Activated naive CD4-positive, alpha-beta T cell treated with anti-CD3 and anti-CD28 coated beads, Interleukin-2, amount 10 ng/mL, durations not matched to agents 7 days and 5 days (primary cell): ENCODE measurements at places on chromosomes 7 and 10.

DNA sequence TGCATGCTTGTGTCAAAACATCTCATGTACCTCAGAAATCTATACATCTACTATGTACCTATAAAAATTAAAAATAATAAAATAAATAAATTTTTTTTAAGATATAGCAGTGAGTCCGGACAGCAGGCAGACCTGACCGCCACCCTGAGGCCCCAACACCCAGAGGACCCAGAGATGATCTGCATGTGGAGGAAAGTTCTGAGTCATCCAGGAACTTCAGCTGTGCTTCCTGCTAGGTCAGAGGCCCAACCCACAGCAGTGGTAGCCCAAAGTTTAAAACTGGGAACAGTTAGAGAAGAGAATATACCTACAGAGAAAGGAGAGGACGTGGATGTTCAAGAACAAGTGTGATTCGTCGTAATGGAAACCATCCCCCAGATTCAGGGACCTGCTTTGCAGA lies 683.7 kb upstream of the NRP1 start:
- DNase-seq = no peak

DNA sequence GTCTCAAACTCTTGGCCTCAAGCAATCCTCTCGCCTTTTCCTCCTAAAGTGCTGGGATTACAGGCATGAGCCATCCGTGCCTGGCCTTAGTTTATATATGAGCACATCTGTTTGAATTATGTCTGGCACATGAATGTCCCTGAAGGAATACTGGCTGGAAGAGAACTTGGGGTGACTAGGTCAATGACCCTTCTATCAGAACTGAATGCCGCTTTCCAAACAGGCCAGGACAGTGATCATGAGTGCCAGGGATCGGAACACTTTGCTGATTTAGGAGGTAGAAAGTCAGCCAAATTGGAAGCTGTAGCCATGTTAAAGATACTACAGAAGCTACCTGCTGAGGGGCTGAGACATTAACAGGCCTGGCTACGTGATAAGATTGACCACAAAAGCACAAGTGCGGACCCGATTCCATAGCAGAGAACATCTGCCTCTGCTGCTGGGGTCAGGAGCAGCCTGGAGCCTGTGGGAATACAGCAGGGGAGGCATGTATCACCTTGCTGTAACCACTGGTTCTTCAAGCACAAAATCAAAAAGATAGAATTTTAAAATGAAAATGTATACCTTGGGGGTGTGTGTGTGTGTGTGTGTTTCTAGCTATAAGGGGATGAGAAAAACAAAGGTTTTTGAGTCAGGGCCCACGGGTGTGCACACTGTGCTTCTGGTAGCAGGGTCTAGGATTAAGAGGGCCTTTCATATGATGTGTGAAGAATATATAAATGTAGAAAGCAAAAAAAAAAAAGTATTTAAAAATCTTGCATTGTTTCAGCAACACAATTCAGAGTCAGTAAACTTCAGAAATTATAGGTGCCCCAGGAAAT lies 293.7 kb downstream of the BBS9 start:
- no peak for DNase-seq

DNA sequence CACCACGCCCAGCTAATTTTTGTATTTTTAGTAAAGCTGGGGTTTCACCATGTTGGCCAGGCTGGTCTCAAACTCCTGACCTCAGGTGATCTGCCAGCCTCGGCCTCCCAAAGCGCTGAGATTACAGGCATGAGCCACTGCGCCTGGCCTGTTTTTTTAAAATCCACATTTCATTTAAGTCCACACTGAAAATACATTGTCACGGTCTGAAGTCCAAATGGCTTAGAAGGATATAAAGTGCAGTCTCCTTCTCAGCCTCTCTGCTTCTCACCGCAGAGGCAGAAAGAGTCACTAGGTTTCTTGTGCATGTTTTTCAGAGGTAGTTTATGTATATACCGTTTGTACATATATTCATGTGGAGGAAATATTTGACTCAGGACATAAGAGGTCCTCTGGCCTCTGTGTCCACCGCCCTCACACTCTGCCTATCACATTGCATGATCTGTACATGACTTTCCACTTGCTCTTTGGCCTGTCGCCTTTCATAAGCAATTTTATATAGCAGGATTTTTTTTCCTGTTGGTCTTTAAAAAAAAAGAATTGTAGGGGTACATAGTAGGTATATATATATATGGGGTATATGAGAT lies 42.9 kb downstream of the BLNK start:
- no peak for DNase-seq

- DNase-seq = no peak
Measured at GRCh38 chr10:30510184-30510931, 76.4 kb downstream of the MAP3K8 start.

DNA sequence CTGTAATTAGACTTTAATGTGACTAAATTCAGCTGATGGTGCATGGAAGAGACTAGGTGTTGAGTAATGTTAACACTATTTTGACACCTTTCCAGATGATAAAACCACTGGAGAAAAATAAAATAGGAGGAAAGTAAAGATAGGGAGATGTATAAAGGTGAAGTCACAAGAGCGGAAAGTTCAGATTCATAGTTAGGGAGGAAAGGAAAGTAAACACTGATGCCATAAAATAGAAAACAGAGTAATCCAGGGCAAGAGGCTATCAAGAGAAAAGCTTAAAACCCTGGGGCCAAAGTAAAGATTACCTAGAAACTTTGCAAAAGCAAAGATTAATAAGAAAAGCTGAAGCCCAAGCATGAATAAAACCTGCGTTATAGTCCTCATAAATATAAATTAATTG lies 62.8 kb downstream of the RAB11FIP2 start:
- no peak for DNase-seq

GRCh38 chr7:31986878-31987518 lies 83.2 kb downstream of the PDE1C start:
- no peak for DNase-seq

- no peak for DNase-seq
Measured at GRCh38 chr7:67525588-67525987, 529.0 kb downstream of the TYW1 start.

DNA sequence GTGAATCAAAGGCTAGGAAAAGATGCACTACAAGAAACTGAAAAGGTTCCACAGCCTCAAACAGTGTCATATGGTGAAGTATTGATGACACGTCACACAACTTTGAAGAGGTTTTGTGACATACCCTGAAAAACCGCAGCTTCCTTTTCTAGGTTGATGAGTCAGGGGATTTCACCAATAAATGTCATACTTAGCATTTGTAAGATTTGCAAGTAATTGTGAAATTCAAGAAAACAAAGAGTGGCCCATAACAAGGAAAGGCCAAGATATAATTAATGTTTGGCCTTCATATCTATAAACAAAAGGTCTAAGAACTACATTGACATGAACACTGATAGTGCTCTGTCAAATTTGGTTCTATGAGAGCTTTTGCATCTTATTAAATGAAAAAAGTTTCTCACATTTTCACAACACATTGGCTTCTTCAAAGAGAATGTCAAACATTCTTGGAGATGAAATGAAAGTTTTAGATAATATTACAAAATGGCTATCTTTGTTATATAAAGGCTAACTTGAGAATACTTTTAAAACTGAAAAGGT lies 62.0 kb upstream of the NAMPT start:
- DNase-seq = peak; percentile 59

DNA sequence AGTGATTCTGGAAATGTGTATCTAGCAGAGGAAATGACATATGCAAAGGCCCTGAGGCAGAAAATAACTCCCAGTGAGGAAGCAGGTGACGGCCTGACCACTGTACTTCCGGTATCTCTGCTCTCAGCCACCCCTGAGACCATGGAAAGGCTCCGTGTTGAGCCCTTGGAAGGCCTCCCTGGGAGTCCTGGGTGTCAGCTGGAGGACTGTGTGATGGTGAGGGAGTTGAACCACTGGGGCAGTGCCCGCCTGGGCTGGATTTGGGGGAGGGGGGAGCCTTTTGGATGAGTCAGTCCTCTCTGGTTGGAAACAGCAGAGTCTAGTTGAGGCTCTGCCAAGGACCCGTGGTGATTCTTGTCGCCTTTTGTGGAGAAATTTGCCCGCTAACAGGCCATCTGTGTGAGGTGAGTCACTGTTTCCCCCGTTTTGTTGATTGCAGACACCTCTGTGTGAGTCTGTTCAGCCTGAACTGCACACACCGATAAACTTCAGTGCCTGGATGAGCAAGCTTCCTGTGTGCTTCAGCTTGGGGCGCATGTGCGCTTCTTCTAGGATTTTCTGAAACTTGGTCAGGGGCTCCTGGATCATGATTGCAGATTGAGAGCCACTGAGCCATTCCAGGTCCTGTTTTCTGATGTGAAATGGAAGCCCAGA lies 98.6 kb downstream of the GRK5 start:
- DNase-seq = peak; percentile 86

GRCh38 chr10:125060826-125061556 lies 99.4 kb downstream of the CTBP2 start:
- DNase-seq = peak; percentile 58

DNA sequence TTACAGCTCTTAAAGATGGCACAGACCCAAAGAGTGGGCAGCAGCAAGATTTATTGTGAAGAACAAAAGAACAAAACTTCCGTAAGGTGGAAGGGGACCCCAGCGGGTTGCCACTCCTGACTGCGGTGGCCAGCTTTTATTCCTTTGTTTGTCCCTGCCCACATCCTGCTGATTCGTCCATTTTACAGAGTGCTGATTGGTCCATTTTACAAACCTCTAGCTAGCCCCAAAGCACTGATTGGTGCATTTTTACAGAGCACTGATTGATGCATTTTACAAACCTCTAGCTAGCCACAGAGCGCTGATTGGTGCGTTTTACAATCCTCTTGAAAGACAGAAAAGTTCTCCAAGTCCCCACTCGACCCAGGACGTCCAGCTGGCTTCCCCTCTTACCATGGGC lies 16.8 kb upstream of the CCSER2 start:
- no peak for DNase-seq

GRCh38 chr7:111232249-111233084 lies 141.5 kb downstream of the LRRN3 start:
- no peak for DNase-seq

GRCh38 chr7:29424984-29425309 lies 138.7 kb upstream of the PRR15 start:
- DNase-seq = no peak

GRCh38 chr10:58731276-58731675 lies 218.6 kb downstream of the BICC1 start:
- no peak for DNase-seq

GRCh38 chr10:28291881-28292297 lies 11.0 kb downstream of the MPP7 start:
- no peak for DNase-seq

DNA sequence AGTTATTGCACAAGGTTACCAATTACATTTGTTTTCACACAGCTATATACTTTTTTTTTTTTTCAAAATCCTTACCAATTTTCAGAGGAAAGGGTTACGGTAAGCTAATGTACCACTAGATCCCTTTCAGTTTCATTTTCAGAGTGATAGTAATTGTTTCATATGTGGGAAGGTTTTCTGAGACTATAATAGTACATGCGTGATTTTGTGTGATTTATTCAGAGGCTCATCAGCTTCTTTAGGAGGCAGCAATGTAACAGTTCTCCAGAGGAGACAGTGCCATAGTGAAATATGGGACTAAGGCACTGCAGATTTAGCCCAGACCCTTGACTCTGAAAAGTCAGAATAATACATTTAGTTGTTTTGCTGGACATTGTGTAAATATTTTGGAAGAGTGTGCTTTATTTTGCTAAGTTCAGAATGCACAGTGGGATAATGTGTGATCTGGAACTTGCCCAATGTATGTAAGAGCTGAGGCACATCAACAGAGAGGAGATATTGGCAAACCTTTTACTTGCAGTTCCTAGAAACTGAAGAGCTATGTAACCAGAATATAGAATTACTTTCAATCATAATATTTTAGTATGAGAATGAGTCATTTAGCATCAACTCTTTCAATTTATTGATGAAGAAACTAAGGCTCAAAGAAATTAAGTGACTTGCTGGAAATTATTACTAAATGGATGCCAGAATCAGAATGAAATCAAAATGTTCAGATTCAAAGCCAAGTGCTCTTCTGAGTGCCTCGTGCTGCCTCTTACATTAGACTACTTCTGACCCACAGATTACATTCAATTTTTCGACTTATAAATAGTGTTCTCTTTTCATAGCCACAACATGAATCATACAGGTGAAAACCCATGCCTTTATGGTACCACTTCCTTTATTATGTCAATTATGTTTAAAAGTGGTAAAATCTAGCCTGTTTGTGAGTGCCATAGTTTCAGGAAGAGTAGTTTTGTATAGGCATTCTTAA lies 207.7 kb upstream of the TEX47 start:
- DNase-seq = no peak

GRCh38 chr10:44910602-44911001 lies 535 bp upstream of the TMEM72 start:
- DNase-seq = no peak

DNA sequence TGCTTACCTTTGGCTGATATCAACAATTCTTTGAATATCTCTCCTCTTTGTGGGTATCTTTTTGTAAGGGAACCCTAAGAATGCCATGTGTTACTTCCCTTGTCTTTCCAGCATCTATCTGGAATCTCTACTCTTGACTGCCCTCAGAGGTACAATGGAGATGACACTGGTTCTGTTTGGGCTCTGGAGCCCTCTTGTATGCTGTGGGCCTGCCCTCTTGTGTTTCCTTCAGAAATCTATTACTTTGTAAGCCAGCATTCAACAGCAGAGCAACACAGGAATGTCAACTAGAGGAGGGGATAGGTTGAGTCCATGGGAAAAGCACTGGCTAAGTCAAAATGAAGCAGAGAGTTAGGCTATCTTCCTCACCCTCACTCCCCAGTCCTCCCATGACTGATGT lies 142.3 kb downstream of the XPNPEP1 start:
- no peak for DNase-seq

GRCh38 chr7:96449094-96449493 lies 127.2 kb upstream of the SLC25A13 start:
- DNase-seq = no peak

GRCh38 chr7:13874783-13875182 lies 114.7 kb downstream of the ETV1 start:
- DNase-seq = no peak

DNA sequence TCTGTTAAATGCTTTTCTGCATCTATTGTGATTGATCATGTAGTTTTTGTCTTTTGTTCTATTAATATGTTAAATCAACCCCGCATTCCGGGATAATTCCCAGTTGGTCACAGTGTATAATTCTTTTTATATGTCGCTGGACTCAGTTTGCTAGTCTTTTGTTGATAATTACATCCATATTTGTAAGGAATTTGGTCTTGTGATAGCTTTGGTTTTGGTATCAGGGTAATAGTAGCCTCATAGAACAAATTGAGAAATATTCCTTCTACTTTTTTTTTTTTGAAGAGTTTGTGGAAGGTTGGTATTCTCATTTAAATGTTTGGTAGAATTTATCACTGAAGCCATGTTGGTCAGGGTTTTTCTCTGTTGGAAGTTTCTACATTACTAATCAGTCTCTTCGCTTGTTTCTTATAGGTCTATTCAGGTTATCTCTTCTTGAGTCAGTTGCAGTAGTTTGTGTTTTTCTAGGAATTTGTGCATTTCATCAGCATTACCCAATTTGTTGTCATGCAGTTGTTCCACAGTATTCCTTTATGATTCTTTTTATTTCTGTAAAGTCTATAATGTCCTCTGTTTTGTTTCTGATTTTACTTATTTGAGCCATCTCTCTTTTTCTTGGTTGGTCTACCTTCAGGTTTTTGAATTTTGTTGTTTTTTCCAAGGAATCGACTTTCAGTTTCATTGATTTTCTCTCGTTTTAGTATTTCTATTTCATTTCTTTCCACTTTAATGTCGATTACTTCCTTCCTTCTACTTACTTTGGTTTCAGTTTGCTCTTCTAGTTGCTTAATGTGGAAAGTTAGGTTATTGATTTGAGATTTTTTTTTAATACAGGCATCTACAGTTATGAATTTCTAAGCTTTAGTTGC lies 64.6 kb upstream of the GJD4 start:
- DNase-seq = no peak
